T-helper 2 cell treated with Interferon-gamma antibody and Interleukin-4, amounts not matched to agents 5 μg/mL and 100 μg/mL, for 36 hours (primary cell): ENCODE measurements at places on chromosomes 2 and 18.

DNA sequence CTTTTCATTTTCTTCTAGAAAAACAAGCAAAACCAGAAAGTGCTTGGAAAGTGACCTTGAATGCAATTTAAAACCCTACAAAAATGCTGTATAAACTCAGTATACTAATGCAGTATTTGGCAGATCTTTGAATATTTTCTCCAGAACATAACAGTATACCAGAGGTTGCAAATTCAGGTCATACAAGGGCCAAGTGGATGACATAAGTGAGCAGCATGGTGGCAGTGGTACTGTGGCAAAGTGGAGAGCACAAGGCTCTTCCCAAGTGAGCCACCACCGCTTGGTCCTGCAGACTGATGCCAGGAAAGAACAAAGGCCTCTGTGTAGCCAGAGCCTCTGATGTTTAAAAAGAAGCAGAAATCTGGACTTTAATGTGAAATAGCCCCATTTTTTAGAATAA, 33.1 kb downstream of the METTL4 start:
- H3K36me3 ChIP-seq: peaks cover 11% of the 10 kb centered on the region
- no peaks in the 10 kb centered on the region for H3K27me3 ChIP-seq
- H3K4me1 ChIP-seq: no peaks in the 10 kb centered on the region
- no peak overlapping the region for H3K27ac ChIP-seq

DNA sequence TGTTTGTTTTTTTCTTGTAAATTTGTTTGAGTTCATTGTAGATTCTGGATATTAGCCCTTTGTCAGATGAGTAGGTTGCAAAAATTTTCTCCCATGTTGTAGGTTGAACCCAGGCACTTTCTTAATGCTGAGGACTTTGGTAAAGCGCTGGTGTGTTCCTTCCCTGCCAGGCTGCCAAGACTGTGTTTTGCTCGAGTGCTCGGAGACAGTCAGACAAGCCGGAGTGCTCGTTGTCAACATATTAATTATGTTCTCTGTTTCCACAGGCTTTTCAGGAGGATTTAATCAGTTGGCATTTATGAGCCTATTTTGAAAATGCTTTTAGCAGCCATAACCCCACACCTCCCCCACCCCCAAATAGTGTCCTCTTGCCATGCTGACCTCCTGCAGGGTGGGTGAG, 6.4 kb downstream of the MTCL1 start:
- H3K27ac ChIP-seq: no peak overlapping the region
- no peak for DNase-seq
- peaks cover 3% of the 10 kb centered on the region for H3K4me1 ChIP-seq
- peaks cover 43% of the 10 kb centered on the region for H3K27me3 ChIP-seq
- H3K36me3 ChIP-seq: peaks cover 2% of the 10 kb centered on the region

DNA sequence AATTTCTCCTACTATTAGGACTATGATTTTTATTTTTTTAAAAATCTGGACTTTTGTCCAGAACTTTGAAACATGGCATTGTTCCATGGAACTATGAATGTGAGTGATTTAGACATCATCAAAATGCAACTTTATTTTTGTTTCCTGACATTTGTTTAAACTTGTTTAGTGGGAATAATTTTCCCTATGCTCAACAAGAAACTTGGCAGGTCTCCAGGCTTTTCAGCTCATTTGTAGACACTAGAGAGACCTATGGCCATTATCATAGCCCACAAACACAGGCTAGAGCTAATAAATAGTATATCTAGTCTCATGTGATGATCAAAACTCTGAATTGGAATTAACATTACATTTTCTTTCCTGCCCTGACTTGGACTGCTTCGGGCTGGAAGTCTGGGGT, 145.1 kb upstream of the CELF4 start:
- H3K27ac ChIP-seq: no peak overlapping the region
- H3K36me3 ChIP-seq: no peaks in the 10 kb centered on the region
- H3K4me1 ChIP-seq: no peaks in the 10 kb centered on the region
- H3K27me3 ChIP-seq: no peaks in the 10 kb centered on the region
- DNase-seq: no peak
- no peak overlapping the region for H3K4me3 ChIP-seq

DNA sequence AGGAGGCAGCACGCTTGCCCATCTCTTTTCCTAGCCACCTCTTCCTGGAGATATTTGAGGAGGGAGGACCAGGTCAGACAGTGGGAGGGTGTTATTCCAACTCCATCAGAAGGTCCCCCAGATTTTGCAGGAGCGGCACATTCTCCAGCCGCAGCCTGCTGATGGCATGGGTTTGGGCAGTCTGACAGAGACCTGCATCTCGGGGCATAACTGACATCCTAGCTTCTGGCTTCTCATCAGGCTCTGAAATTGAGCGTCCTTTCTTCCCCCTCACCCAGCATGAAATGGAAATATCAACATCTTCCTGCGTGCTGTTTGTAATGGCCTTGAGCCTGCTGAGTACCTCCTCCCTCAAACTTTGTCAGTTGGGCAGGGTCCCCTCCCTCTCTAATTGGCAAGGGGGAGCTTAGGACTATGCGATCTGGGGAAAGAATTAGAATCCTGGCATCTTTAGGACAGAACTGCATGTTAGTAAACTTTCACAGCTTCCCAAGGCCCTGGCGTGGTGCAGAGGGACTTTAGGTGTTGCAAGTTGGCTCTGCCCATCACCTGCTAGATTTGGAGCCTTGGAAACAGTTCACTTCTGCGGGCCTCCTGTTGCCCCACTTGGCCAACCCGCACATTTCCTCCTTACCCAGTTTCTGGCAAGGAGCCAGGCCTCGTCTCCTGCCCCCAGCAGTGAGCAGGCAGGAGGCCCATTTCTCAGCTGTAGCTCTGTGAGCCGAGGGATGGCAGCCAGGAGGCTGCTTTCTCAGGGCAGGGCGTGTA, 2.2 kb downstream of the ITM2C start:
- peaks cover 35% of the 10 kb centered on the region for H3K27me3 ChIP-seq
- H3K27ac ChIP-seq: no peak overlapping the region
- H3K4me3 ChIP-seq: no peak overlapping the region
- DNase-seq: no peak

GRCh38 chr2:144217853-144218633, 301.9 kb downstream of the ZEB2 start:
- no peaks in the 10 kb centered on the region for H3K36me3 ChIP-seq
- peaks cover 23% of the 10 kb centered on the region for H3K4me1 ChIP-seq
- no peak overlapping the region for H3K4me3 ChIP-seq
- no peaks in the 10 kb centered on the region for H3K27me3 ChIP-seq
- no peak overlapping the region for H3K27ac ChIP-seq
- no peak for DNase-seq

DNA sequence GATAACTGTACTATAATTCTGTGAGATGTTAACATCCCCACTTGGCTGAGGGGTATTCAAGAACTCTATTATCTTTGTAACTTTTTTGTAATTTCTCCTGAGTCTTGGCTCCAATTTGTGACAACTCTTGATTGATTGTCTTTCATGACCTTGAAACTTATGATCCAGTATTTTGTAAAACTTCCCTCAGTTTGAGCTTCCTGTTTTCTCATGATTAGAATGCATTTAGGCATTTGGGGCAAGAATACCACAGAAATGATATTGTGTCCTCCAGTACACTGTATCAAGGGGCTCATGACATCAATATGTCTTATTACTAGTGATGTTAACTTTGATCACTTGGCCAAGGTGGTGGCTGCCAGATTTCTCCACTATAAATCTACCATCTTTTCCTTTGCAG, 37.4 kb downstream of the PNO1 start:
- no peak overlapping the region for H3K27ac ChIP-seq
- no peak overlapping the region for H3K4me3 ChIP-seq
- H3K36me3 ChIP-seq: peaks cover 2% of the 10 kb centered on the region
- H3K27me3 ChIP-seq: no peaks in the 10 kb centered on the region

- H3K4me3 ChIP-seq: peak overlapping the region; percentile 62
- peaks cover 78% of the 10 kb centered on the region for H3K4me1 ChIP-seq
- peaks cover 54% of the 10 kb centered on the region for H3K36me3 ChIP-seq
- no peaks in the 10 kb centered on the region for H3K27me3 ChIP-seq
- no peak for DNase-seq
These were observed 11.7 kb downstream of the NCK2 start for GRCh38 chr2:105756435-105756834.

DNA sequence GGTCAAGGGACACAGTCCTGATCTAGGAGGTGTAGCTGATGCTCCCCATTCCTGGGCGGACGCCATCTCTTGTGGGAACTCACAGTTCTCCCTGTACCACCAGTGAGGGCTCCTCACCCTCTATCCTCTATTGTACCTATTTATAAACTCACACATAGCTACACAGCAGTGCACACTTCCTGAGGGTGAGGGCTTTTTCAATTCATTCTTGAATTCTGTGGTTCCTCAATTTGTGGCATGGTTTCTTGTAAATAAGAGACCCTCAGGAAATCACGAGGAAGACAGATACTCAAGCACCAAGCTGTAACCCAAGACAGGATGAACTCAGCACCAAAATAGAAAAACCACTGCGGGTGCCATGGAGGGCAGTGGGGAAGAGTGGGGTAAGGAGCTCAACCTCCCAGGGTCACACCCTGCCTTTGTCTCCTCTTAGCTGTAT, 245.9 kb upstream of the PXDN start:
- H3K36me3 ChIP-seq: no peaks in the 10 kb centered on the region
- H3K27me3 ChIP-seq: peaks cover 31% of the 10 kb centered on the region
- H3K27ac ChIP-seq: no peak overlapping the region
- no peak overlapping the region for H3K4me3 ChIP-seq

GRCh38 chr2:128446874-128447537, 128.3 kb upstream of the HS6ST1 start:
- H3K27me3 ChIP-seq: peaks cover 1% of the 10 kb centered on the region
- no peak for DNase-seq
- no peak overlapping the region for H3K27ac ChIP-seq
- H3K4me3 ChIP-seq: no peak overlapping the region
- peaks cover 6% of the 10 kb centered on the region for H3K4me1 ChIP-seq
- no peaks in the 10 kb centered on the region for H3K36me3 ChIP-seq

- peaks cover 4% of the 10 kb centered on the region for H3K27me3 ChIP-seq
- DNase-seq: peak; percentile 29
- no peaks in the 10 kb centered on the region for H3K36me3 ChIP-seq
- peaks cover 4% of the 10 kb centered on the region for H3K4me1 ChIP-seq
These were observed 5.0 kb upstream of the SERPINB2 start for GRCh38 chr18:63882333-63883141.

GRCh38 chr2:183946193-183946592, 652.1 kb upstream of the ZNF804A start:
- no peaks in the 10 kb centered on the region for H3K27me3 ChIP-seq
- no peaks in the 10 kb centered on the region for H3K4me1 ChIP-seq
- no peak overlapping the region for H3K27ac ChIP-seq
- no peak overlapping the region for H3K4me3 ChIP-seq

DNA sequence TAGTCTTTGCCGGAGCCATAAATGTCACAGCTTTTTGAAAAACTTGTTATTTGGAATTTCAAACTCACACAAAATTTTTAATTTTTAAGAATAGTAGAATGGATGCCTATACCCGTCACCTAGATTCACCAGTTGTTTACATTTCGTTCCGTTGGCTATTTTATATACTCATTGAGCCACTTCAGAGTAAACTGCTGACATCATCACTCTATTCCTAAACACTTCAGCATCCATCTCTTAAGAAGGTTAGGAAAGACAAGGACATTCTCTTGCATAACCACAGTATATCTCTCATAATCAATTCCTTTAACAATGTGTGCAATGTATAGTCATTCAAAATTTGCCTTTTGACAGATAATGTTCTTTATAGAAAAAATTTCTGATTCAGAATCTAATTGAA, 1065.8 kb downstream of the LRP1B start:
- H3K4me3 ChIP-seq: no peak overlapping the region
- H3K36me3 ChIP-seq: no peaks in the 10 kb centered on the region
- no peak for DNase-seq
- H3K27me3 ChIP-seq: no peaks in the 10 kb centered on the region
- no peaks in the 10 kb centered on the region for H3K4me1 ChIP-seq

GRCh38 chr18:72826736-72827135, 41.1 kb downstream of the NETO1 start:
- H3K4me3 ChIP-seq: no peak overlapping the region
- no peak for DNase-seq
- no peak overlapping the region for H3K27ac ChIP-seq
- no peaks in the 10 kb centered on the region for H3K27me3 ChIP-seq

DNA sequence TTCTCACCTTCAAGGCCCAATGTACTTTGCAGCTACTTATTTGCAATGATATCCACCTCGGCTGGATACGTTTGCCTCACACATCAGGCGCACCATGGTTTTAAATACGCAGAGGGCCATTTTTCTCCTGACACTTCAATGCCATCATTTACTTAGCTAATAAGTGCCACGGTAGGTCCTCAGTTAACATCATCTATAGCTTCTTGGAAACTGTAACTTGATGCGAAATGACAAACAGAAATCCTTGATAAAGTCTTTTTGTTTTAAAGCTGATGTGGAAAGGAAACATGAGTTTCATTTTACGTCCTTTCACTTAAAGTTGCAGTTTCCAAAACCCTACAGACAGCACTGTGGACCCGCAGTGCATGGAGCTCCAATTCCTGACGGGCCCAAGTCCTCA, 37.1 kb downstream of the ZNF516 start:
- H3K4me3 ChIP-seq: no peak overlapping the region
- no peak for DNase-seq
- H3K4me1 ChIP-seq: no peaks in the 10 kb centered on the region
- peaks cover 11% of the 10 kb centered on the region for H3K27me3 ChIP-seq

GRCh38 chr2:74741629-74742028, 87.6 kb downstream of the SEMA4F start:
- no peak overlapping the region for H3K4me3 ChIP-seq
- H3K4me1 ChIP-seq: no peaks in the 10 kb centered on the region
- H3K27ac ChIP-seq: no peak overlapping the region
- no peaks in the 10 kb centered on the region for H3K36me3 ChIP-seq
- no peak for DNase-seq
